ENCODE measurements at places on chromosomes 11 and 22.

GRCh38 chr11:85672105-85672902 is 7.4 kb upstream of the CREBZF start:
- DNase-seq = no peak

DNA sequence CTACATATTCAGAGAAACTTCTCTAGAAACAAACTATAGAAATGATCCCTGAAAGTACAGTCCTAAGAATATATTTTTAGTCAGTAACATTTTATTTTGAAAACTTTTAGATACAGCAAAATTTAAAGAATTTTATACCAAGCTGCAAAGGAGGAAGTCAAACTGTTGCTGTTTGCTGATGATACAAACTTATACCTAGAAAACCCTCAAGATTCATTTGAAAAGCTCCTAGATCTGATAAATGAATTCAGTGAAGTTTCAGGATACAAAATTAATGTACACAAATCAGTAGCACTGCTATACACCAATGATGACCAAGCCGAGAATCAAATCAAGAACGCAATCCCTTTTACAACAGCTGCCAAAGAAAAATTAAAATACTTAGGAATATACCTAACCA is 10.1 kb downstream of the ZBTB44 start:
- DNase-seq = no peak

GRCh38 chr11:16871368-16871767 is 132.9 kb downstream of the C11orf58 start:
- no peak for DNase-seq

GRCh38 chr11:79437278-79437980 is 3.4 kb downstream of the TENM4 start:
- DNase-seq = no peak

DNA sequence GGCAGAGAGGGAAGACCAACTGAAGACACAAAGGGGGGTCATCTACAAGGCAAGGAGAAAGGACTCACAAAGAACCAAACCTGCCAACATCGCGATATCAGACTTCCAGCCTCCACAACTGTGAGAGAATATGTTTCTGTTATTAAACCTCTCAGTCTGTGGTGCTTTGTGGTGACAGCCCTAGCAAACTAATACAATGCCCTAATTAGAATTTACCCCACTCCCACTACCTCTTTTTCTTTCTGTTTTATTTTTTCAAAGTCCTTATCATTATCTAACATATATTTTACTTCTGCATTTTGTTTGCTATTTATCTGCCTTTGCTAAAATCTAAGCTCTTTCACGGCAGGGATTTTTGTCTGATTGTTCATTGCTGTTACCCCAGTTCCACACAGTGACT is 2.5 kb upstream of the OR52D1 start:
- DNase-seq = no peak

GRCh38 chr11:70490208-70490607 is 91.9 kb downstream of the CTTN start:
- DNase-seq = no peak

GRCh38 chr11:125402435-125402834 is 93.6 kb downstream of the FEZ1 start:
- no peak for DNase-seq

GRCh38 chr11:2149864-2150847 is 10.9 kb downstream of the INS start:
- DNase-seq = no peak

DNA sequence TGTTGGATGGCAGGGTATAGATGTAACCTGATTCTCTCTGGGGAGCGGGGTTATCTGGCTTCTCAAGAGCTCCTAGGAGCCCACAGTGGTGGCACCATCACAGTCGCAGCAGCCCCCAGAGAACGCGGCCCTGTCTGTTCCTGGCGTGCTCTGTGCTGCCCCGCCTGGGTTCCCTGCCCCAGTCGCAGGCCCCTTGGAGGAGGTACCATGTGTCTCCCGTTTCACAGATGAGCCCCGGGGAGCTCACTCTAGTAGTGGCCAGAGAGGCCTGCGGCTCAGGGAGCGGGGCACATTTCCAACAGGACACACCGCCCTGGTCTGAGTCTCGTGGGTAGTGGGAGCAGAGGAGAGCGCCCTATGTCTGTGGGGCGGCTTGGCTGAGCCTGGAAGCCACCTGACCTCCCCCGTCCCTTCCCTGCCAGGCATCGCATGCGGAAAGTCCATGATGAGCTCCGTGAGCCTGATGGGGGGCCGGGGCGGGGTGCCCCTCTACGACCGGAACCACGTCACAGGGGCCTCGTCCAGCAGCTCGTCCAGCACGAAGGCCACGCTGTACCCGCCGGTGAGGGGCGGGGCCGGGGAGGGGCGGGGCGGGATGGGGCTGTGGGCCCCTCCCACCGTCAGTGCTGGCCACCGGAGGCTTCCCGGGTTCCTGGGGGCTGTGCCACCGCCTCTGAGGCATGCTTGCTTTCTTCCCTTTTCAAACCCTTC is 21.0 kb upstream of the PPP6R3 start:
- no peak for DNase-seq

GRCh38 chr22:43561415-43562178 is 149.8 kb downstream of the MPPED1 start:
- DNase-seq = no peak

- no peak for DNase-seq
These were observed 225.3 kb upstream of the B3GAT1 start for GRCh38 chr11:134637091-134638015.

DNA sequence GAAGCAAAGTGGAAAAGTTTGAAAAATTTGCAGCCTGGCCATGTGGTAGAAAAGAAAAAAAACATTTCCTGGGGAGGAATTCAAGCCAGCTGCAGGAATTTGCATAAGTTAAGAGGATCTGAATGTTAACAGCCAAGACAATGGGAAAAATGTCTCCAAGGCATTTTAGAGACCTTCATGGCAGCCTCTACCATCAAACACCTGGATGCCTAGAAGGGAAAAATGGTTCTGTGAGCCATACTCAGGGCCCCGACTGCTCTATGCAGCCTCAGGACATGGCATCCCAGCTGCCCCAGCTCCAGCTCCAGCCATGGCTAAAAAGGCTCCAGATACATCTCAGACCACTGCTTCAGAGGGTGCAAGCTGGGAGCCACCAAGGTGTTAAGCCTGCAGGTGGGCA is 149.1 kb upstream of the SOX6 start:
- DNase-seq = no peak

GRCh38 chr22:46102752-46103151 is 47.6 kb upstream of the PPARA start:
- no peak for DNase-seq

GRCh38 chr11:78514922-78515502 is 59.7 kb downstream of the NARS2 start:
- DNase-seq = no peak

DNA sequence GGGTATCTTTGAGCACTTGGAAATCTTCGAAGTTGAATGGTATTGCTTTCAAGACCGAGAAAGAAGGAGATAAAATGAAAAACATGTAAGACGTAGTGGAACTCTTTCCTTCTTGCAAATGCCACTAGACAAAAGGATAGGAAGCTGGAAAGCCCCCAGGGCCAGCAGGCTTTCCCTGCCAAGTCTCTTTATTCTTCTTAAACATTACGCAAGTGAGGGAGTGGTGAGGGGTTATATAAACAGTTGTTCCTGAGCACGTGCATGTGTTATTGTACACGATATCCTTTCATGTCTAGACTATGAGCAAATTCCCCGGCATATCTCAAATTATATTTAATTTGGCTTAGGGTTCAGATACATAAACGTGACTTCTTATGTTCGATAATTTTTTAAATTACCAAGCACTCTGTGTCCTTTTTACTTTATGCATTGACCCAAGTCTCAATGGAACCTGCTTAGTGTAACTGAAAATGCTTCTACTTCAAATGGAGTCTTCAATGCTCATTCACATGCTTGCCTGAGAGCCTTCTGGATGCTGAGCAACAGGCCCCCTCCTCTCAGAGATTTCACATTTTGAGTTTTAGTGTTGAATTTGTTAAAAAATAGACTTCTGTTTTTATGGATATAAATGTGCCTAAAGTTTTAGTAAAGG is 59.0 kb downstream of the PPP2R1B start:
- DNase-seq = no peak

- peak; percentile 7 for DNase-seq
These were observed 113.5 kb downstream of the SLC1A2 start for GRCh38 chr11:35305670-35306382.

DNA sequence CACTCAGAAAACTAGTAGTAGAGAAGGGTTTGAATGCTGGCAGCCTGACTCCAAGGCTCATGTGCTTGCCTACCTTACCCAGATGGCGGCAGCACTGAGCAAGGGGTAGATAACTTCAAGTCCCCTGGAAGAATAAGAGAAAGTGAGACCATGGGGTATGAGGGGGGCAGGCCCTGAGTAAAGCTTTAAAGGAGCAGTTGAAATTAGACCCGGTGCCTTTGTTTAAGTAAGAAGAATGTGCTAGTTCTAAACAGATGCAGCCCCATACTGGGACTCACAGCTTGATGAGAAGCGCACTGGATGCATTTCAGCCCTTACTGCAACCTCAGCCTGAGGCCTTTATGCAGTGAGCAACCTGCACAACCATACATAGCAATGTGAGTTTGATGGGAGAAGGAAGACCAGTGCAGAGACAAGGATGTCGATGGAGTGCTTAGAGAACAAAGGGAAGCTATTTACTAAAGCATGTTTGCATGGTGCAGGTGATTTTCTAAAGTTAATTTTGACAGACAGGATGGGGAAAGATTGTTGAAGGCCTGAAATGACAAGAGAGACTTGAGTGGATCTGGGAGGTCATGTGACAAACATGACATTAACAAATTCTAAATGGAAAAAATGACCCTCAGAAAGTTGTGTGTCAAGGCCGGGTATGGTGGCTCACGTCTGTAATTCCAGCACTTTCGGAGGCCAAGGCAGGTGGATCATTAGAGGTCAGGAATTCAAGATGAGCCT is 27.1 kb upstream of the TMA7B start:
- no peak for DNase-seq

- DNase-seq = no peak
These were observed 38.6 kb upstream of the TP53AIP1 start for GRCh38 chr11:128981254-128981653.

- no peak for DNase-seq
These were observed 79.4 kb downstream of the IGLL1 start for GRCh38 chr22:23500508-23501260.

- no peak for DNase-seq
These were observed 484.4 kb downstream of the LRRC4C start for GRCh38 chr11:40975076-40975475.

DNA sequence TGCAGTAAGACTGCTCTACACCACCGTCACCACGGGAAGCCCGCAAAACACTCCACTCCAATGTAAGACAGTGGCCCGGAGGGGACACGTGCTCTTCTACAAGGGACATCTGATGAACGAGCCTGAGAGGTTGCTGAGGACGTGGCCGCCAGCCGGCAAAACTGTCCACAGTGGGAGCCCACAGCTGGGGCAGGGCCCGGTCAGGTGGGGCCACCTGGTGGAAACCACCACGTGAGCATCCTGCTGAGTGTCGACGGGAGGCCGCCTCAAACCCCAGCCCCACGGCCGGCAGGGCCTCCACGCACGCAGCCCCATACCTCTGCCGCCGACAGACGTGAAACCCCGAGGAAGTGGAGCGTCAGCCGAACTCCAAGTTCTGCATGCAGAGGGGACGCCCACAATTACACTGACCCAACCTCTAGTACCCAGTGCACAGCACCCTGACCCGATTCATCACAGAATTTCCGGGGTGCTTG is 42.6 kb downstream of the BRD1 start:
- no peak for DNase-seq

GRCh38 chr22:46517255-46517761 is 20.1 kb downstream of the CELSR1 start:
- DNase-seq = no peak

DNA sequence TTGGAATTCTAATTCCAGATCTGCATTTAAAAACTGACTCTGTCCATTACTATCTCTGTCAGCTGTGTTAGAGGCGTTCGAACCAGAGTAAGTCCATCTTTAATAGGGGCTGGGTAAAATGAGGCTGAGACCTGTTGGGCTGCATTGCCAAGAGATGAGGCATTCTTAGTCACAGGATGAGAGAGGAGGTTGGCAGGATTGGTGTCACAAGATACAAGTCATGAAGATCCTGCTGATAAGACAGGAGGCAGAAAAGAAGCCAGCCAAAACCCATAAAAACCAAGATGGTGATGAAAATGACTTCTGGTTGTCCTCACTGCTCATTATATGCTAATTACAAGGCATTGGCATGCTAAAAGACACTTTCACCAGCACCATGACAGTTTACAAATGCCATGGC is 356.3 kb upstream of the ISX start:
- no peak for DNase-seq

- DNase-seq = no peak
These were observed 94.9 kb downstream of the PRR5L start for GRCh38 chr11:36390963-36391471.

- no peak for DNase-seq
These were observed 30.7 kb downstream of the SERPIND1 start for GRCh38 chr22:20804650-20805049.

DNA sequence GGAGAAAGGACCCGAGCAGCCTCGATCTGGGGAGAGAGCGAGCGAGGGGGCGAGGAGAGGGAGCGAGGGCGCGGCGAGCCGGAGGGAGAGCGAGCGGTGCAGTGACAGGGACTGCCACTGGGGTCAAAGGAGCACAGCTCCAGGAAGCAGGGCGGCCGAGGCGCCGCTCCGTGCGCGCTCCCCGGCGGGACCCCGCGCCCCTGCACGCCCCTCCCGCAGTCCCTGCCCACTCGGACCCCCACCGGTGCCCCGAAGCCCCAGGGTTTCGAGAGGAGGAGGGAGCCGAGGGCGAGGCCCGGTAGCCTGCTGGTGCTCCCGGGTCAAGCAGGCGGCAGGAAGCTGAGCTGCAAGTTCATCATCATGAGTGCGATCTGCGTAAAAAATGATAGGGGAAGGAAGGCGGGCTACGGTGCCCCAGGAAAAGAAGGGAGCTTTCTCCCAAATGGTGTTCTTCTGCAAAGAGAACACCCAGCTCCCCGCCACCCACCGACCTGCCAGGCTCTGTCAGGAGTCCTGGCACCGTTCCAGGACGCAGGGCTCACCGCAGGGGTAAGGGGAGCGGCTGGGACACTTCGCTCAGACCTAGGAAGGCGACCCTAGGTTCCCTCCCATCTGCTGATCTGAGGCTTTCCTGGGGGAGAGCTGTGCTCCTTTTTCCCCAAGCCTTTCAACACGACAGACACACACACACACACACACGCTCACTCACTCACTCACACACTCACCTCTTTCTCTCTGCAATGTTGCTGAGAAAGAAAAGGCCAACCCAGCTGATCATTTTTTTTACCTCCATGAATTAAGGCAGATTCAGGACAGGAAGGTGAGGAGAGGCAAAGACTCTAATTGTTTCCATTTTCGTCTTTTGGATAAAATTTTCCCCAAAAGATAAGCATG is at the start of gene MPPED2:
Gene MPPED2, minus strand, starts transcription at position 103 of the 894 bp plus-strand sequence. CDS start 5,980 bp downstream, outside the sequence.
- DNase-seq = no peak

GRCh38 chr11:69896250-69896649 is 77.0 kb upstream of the FGF3 start:
- no peak for DNase-seq

DNA sequence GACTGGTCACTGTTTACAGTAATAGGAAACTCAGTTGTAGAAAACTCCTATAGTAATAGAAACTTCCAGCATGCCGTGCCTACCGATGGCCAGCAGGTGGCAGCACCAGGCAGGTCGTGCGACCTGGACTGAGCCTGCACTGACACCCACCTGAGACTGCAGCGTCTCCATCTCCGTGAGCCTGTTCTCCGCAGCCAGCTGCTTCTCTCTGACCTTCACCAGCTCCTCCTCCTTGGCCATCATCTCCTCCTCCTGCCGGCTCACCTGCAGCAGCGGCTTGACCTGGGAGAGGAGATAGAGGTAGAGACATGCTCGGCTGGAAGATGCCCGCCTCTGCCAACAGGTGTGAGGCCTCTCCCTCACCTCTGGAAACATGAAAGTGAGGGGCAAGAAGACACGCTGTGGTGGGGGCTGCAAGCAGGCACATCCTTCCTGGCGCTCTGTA is 48.5 kb downstream of the APOL1 start:
- peak; percentile 62 for DNase-seq
